GOT3 (cell line): ENCODE measurements at places on chromosomes 2 and 18.

DNA sequence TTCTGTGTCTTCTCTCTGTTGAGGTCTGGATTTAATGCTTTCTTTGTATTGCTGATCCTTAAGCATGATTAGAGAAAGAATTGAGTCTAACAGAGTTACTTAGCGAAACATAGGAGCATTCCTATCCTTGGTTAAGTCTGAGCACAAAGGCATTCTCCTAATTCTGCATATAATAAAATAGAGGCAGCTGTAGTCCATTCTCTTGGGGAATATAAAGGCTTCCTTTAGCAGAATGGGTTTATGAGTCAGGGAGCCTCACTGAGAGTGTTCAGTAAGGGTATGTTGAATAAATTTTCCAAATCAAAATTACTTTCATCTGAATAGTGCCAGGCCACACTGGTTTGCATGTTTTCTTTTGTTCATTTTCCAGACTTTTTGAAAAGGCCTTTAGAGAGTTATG is 101.5 kb downstream of the GALNT1 start:
- no peak for DNase-seq

DNA sequence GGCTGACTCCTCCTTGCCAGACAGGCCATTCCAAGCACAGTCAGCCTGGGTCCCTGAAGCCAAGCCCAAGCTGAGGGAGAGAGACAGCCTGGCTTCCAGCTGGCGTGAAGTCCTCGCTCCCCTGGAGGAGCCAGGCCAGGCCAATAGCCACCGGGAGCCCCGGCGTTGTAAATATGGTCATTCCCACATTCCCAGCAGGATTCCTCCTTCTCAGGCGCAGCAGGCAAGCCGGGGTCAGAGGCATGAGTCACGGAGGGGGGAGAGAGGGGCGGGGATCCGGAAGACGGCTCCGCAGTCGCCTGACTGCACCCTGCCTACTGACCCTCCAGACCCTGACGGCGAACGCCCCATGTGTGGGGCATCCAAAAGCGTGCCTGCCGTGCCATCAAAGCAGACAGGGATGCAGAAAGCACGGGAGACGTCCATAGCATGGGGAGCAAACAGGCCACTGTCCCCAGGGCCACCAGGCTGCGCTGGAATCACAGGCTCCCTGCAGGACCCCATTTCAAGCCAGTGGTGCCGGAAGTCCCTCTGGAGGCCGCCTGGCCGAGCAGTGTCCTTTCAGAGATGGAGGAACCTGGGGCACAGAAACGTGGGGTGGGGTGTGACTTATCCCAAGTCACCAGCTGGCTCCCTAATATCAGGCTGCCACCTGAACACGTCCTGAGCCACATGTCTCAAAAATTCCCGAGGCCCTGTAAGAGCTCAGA is 48.2 kb downstream of the TWIST2 start:
- DNase-seq, result no peak

GRCh38 chr2:165149439-165149838 is 54.4 kb downstream of the SCN3A start:
- DNase-seq, result no peak

DNA sequence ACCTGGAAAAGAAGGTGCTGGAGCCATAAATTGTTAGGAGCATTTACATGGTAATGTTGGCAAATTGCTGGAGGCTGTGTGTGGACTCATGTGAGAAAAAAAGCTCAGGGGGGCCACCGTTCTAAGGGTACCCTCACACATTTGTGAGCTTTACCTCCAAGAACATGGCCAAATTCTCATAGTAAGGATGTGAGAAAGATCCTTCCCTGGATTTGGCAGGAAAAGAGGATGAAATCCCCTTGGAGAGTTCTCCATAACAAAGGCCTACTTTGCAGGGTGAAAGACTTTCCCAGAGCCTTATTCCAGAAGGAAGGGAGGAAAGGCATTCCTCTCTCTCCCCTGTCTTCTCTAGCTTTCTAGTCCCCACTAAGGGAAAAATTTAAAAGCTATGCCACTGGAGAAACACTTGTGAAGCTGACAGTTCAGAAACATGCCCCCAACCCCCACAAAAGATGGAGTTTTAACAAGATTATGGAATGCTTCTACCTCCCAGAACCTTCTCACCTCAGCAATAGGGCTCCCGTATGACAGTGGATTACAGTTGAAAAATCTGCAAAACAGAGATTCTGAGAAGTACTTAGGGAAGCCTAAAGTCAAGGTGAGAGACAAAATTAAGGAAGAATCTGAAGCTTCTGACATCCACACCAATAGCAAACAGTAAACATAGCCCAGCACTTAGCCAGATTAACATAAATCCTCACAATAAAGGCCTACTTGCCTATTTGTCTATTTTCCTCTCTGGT is 20.2 kb upstream of the ERMN start:
- no peak for DNase-seq

DNA sequence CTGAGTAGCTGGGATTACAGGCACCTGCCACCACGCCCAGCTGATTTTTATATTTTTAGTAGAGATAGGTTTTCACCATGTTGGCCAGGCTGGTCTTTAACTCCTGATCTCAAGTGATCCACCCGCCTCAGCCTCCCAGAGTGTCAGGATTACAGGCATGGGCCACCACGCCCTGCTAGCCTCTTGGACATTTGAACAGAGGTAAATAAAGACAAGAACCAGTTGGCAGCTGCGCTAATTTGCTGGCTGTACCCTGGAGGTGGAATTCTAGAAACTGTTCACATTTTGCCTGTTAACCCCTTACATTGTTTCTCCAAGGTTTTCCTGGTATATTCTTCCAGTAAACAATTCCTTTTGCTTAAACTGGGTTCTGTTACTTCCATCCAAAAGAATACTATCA is 132.9 kb downstream of the CDH2 start:
- no peak for DNase-seq

DNA sequence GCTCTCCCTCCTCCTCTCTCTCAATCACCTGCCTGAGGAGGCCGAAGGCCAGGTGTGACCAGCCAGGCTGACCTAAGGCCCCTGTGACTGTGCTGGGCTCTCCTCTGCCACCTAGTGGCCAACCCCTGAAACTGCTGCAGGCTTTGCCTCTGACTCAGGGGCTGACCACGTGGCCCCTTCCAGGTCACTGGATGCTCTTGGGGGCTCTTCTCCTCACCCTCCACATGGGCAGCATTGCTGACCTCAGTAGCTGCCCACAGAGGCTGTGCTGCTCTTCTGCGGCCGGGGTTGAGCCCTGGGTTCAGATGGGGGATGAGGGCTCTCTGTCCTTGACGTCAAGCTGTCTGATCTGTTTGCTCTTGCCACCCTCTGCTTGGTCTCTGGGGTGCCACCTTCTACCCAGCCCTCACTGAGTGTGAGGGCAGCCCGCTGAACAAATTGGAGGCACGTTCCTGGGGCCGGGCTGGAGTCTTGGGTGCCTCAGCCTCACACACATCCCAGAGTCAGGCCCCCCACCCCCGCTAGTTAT is 122.7 kb downstream of the TWIST2 start:
- no peak for DNase-seq

GRCh38 chr2:112483042-112483473 is 1.1 kb downstream of the TTL start:
- DNase-seq, result no peak

DNA sequence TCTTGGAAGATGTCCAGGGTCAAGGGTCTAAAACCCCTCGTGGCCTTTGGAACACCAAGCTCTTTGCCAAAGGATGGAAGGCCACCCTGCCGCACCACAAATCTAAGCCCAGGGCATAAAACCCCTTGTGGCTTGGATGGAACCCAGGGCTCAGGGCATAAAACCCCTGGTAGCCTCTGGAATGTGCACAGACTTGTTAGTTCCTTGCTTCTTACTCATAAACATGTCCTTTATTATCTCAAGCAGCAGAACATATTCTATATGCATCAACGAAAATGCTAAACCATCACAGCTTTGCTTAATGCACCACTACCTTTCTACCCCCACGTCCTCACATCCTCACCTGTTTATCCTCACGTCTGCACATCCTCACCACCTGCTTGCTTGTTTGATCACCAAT is 998.0 kb downstream of the DSC3 start:
- DNase-seq, result no peak

- no peak for DNase-seq
These were observed 28.7 kb upstream of the HNMT start for GRCh38 chr2:137935591-137935990.

- DNase-seq, result no peak
These were observed 174.0 kb upstream of the NT5C1B start for GRCh38 chr2:18763338-18763737.

- DNase-seq, result no peak
These were observed 3.9 kb downstream of the BOD1L2 start for GRCh38 chr18:57150828-57151227.

GRCh38 chr18:35122586-35123224 is 81.5 kb downstream of the MAPRE2 start:
- no peak for DNase-seq

DNA sequence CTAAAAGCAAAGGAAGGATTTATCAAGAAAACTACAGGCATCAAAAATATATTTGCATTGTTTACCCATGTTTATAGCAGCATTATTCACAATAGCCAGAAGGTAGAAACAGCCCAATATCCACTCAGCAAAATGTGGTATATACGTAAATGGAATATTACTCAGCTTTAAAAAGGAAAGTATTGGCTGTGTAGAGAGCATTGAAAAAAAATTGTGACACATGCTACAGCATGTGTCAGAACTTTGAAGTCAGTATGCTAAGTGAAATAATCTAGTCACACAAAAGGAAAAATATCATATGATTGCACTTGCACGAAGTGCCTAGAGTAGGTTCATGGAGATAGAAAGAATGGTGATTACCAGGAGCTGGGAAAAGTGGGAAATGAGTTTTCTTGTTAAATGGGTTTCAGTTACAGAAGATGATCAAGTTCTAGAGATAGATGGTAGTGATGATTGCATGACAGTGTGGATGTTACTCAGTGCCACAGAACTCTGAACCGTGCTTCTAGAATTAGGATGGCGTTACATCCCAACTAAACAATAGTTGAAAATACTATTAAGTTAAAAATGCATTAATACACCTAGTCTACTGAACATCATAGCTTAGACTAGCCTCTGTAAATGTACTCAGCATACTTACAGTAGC is 20.1 kb downstream of the ANKRD12 start:
- DNase-seq, result no peak

DNA sequence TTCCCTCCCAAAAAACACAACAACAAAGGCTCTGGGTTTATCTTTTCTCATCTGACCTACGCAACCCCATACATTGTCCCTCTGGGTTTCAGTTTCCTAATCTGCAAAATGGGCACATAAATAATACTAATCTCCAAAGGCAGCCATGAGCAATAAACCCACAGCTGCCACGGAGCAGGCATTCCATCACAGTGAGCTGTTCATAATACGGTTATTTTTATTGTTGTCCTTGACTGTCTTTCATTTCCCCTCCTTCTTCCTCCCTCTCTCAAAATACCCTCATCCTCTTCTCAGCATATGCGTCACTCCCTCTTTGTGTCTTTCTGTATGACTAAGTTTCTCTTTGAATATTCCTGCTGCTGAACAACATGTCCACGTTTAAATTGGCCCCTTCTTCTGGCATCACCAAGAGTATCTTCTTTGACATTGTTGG is 129.8 kb upstream of the CAB39 start:
- no peak for DNase-seq

DNA sequence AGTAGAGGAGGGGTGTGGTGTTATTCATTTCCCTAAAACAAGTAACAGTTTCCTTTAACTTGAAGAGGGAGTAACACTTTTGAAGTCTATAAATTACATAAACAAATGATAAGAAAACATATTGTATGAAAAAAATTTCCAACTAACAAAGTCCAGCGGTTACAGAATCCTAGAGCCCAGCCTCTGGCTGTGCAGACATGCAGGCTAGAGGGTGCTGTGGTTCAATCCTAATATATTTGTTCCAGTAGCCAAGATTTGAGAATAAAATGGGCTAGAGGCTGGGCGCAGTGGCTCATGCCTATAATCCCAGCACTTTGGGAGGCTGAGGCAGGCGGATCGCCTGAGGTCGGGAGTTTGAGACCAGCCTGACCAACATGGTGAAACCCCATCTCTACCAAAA is 56.9 kb downstream of the WDR75 start:
- DNase-seq, result no peak

- no peak for DNase-seq
These were observed 31.0 kb downstream of the ANKRD29 start for GRCh38 chr18:23631746-23632145.

DNA sequence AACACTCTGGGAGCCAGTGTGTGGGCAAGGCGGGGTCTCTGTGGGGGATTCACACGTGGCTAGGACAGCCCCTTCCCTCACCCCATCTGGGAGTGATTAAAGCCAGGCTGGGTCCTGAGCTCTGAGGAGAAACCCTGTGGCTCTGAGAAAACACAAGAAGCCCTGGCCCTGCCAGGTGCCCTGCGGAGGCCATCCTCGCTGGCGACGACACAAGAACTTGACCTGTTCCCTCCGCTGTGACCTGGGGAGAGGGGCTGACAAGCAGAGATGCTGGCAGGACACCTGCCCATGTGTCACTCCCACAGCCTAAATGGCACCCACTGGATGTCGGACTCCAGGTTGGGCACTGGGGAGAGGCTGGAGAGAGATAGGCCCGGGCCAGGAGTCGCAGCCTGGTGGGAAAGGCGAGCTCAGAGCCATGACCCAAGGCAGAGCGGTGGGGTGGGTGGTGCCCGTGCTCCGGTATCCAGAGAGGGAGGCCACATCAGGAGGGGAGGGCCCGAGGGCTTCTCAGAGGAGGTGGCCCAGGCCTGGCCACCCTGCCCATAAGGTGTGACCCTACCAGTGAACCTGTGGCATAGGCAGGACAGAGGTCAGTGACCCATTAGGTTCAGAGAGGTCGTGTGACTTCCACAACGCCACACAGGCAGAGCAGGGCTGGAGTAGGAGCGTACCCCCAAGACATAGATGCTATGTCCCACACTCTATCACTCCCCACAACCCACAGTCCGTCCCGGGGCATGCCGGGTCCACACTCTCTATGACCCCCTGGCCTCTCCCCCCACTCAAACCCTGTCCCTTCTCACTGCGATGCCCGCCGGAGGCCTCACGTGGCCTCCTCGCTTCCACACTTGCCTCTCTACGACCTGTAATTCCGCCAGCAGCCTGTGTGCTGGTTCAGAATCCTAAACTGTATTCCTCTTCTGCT is 59.4 kb upstream of the HPCAL1 start:
- DNase-seq, result no peak

DNA sequence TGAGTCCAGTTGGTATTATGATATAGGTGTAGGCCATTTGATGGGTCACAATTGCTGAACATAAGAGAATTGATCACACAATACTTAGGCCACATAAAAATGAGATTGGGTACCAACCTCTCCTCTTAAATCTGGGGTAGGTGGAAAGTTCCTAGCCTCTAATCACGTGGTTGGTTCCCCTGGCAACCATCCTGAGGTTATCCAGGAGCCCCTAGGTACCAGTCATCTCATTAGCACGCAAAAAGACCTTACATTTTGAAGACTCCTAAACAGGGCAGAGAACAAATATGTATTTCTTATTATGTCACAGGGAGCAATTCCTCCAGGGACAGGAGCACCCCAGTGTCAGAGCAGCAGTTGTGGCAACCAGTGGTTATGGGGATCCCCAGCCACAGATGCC is 12.7 kb upstream of the SELENOI start:
- no peak for DNase-seq

- no peak for DNase-seq
These were observed 6.8 kb downstream of the COLEC11 start for GRCh38 chr2:3601561-3602271.

- no peak for DNase-seq
These were observed 18.0 kb upstream of the DAPL1 start for GRCh38 chr2:158777077-158777476.
